ENCODE measurements at places on chromosomes 4 and X.

- DNase-seq = no peak
Observed at GRCh38 chr4:8771258-8771590, 100.4 kb downstream of the HMX1 start.

DNA sequence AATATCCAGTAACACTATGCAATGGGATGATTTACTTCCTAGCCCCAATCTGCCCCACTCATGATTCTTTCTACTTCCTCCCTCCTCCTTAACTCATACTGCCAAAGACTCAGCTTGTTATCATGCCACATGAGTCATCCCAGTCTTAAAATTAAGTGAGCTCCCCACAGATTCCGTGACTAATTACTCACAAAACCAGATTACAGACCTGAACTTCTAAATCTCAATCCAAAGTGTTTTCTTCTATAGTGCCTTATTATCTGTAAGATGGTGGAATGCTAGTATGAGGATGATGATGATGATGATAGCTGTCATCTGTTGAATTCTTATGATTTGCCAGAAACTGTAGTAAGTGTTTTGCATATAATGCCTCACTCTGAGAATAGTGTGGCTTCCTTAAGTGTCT is 27.7 kb upstream of the GPC3 start:
- no peak for DNase-seq

GRCh38 chr4:1602655-1603412 is 81.3 kb downstream of the FAM53A start:
- no peak for DNase-seq

- DNase-seq = no peak
Observed at GRCh38 chr4:8401665-8402064, 38.9 kb downstream of the ACOX3 start.

DNA sequence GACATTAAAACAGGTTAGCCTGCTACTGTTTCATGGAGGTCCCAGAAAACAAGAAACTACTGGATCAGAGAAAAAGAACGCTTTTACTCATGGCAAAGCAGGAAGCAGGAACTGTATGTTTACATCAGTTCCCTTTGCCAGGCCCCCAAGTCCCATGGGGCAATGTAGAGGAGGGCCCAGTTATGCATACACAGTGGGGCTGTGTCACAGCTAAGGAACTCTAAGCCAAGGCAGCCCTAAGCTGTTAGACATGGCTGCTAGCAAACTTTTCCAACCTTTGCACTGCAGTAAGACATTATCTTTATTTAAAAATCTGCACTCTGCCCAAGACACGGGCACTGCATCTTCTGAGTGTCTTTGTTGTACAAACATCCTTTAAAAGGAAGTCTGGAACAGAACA is 975.8 kb downstream of the C4orf33 start:
- DNase-seq = no peak

DNA sequence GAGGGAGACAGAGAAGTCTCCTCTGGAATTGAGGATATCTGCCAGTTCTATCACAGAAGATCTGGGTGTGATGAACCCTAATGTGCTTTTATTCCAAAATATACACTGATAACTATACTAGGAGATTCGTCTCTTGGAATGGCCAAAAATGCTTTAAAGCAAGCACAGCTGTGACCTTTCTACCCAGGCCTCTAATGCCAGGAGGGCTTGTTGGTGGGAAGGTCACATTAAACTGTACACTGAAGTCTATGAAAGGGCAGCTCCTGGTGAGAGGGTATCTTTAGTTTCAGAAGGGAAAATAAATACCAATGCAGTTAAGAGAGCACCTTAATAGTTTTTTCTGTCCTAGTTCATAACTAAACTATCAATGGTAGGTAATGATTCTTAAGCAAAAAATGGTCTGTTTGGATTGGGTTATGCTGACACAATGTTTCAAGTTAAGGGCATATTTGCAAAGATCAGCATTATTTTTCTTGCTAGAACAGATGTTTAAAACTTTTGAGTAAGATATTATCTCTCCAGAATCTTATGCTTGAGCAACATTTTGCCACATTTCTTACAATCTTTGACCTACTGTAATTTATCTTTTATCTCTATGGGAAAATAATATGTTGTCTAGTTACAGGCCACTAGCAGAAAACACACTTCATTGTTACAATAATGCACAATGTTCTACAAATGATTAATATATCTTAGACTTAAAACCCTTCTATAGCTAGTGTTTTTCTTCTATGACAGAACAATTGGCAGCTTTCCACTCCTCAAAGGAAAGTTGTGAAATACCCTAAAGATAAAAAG is 59.6 kb downstream of the SEC24D start:
- no peak for DNase-seq

GRCh38 chr4:121233982-121234381 is 69.9 kb upstream of the TNIP3 start:
- no peak for DNase-seq

- no peak for DNase-seq
Observed at GRCh38 chr4:159736411-159736810, 633.5 kb downstream of the RAPGEF2 start.

DNA sequence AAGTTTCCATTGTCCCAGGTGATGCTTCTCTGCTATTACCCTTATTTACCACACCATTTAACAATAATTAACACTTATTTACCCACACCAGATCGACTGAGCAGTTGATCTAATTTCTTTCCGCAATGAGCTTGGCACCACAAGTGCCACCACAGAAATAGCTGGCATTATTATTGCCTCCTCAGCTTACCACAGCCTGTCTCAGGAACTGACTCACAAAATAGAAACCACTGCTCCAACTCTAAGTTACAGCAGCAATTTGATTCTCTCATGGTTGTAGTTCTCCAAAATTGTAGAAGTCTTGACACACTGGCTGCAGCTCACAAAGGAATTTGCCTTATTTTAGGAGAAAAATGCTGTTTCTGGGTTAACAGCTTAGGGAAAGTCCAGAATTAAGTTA is 22.5 kb downstream of the ZNF721 start:
- no peak for DNase-seq

- DNase-seq = peak; percentile 43
Observed at GRCh38 chr4:132646186-132646585, 502.9 kb upstream of the PCDH10 start.

GRCh38 chrX:74523224-74523623 is 91.2 kb downstream of the RLIM start:
- DNase-seq = no peak

- DNase-seq = no peak
Observed at GRCh38 chrX:16765594-16765993, 20.7 kb upstream of the TXLNG start.

DNA sequence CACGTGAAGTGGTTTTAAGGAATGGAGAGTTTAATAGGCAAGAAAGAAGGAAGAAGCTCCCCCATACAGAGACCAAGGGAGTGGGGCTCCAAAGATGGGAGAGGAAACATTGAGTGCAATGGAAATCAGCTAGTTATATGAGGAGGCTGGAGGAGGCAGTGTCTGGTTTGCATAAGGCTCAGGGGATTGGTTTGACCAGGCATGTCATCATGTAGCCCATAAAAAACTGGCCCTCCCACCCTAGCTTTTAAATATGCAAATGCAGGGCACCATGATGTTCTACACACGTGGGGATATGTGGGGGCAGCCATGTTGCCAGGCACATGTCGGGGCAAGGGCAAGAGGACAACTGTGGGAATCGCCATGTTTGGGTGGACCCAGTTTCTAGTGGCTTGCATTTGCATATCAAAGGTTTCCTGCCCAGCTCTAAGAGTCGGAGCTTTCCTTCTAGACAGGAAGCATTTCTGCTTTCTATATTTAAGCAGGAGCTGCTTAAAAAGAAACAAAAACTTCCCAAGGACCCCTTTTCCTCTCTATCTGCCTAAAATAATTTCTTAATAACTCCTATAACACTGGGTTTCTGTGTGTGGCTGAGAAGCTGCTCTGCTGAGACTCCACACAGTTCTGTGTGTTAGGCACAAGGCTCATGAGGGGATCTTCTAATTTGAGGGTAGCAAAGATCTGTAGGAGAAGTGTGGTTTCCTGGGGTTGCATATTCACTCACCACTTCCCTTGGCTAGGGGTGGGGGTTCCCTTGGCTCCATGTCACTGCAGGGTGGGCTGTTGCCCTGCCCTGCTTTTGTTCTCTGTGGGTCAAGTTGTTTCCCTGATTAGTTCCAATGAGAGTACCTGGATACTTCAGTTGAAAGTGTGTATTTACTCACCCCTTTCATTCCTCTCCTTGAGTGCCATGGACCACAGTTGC is 113.5 kb downstream of the VSIG4 start:
- no peak for DNase-seq

DNA sequence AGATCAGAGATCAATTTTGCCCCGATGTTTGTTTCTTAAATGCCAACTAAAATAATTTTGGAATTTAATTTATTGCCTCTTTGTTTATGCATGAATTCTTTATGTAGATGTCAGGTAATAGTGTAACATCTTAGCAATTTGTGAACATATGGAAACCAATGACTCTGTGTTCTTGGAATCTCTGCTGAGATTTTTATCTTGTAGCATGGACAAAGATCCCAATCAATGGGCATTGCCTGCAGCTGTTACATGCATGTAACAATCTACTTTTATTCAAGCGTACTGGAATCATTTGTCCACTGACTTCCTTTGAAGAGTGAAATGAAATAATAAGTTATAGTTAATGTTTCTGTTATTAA is 61.6 kb upstream of the ARSJ start:
- DNase-seq = no peak

GRCh38 chr4:173464481-173464880 is 65.5 kb downstream of the HAND2 start:
- DNase-seq = no peak

DNA sequence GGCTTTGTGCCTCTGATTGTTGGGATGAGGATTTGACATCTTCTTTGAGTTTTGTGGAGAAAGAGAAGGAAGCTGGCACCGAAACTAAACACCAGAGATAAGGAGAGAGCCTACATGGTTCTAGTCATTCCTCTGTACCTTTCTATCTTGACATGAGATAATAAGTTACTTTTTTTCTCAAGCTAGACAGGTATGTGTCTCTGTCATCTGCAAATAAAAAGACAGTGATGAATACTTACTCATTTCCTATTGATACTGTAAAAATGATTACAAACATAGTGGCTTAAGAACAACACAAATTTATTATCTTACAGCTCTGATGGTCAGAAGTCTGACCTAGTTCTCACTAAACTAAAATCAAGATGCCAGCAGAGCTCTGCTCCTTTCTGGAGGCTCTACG is 1391.2 kb downstream of the STIM2 start:
- DNase-seq = no peak

GRCh38 chr4:137124278-137124932 is 407.9 kb downstream of the PCDH18 start:
- peak; percentile 5 for DNase-seq

DNA sequence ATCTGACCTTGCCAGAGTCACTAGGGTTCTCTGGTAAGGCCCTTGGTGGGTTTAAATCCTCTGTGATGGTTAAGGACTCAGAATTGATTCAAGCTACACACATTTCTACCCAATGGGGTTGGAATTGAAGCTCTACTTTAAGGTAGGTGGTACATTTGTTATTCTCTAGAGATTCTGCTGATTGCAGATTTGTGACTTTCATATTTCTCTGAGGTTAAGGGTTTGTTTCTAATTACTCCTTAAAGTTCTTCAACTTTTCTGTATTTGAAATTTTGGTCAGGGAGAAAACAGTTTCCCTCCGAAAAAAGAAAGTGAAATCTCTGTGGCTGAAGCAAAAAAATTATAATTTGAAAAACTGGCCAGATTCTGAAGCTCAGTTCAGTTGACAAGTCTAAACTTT is 25.8 kb upstream of the USP46 start:
- DNase-seq = no peak

- DNase-seq = no peak
Observed at GRCh38 chr4:47390428-47391125, 72.9 kb downstream of the COMMD8 start.

DNA sequence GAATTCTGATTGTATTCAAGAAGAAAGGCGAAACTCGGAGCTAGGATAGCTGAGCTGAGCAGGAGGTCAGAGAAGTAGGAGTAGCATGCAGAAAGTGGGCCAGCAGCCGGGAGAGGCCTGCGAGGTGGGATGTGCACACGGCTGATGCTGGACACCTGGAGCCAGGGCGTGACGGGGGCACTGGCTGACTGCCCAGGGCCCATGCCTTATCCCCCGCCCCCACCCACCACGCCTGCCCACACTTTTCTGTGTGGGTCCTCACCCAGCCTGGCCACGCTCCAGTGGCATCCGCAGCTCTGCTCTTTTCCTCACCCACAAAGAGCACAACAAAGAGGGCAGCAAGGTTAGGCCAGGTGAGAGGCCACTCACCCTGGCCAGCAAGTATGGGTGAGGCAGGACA is 30.0 kb upstream of the IRF2 start:
- no peak for DNase-seq

DNA sequence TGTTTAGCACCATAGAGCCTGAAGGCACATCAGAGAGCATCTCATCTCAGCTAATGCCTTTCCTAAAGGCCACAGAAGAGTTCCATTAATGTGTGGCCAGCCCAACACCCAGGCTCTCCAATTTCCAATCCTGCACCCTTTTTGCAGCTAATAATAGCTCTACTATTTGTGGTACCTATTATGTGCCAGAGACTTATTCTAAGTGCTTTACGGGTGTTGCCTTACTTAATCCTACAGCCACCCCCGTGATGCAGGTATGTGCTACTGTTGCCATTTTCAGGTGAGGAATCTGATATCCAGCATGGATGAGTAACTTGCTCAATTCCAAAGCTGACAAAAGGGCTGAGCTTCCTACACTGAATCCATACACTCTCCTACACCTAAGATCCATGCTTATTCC is 217.6 kb upstream of the GALNT7 start:
- DNase-seq = no peak

DNA sequence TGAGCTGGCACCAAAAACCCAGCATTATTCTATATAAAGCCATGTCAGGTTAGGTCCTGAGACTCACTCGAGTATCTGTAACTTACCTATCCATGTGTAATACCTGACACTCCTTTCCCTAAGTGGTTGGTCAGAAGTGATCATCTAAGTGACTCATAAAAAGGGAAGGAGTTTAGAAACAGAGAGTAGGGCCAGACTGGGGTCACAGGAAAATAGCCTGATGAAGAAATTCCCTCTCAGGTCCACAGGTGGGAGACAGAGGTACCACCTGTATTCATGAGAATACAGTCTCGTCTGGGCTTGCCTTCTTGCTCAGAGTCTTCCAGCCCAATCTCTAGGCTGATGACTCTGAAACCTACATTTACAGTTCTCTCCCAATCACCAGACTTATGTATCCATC is 161.8 kb upstream of the MAP3K15 start:
- no peak for DNase-seq

GRCh38 chr4:81982846-81983540 is 390.8 kb downstream of the HNRNPD start:
- DNase-seq = no peak

DNA sequence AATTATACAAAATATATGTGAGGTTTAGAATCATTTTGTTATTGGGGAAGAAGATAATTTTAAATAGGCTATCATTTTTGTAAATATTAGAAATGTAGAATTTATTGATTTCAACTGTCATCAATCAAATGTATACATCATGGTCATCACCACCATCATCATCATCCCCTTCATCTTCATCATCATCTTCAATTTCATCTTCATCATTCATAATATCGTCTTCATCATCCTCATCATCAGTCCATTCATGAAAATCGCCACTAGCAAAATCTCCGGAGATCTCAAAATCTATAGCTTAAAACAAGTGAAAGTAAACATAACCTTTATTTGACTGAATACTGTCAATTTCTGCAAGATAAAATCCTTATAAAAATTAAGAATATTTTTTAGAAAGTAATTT is 499.5 kb downstream of the SPOCK3 start:
- no peak for DNase-seq

Data from GM13977 (cell line).